ENCODE measurements at places on chromosomes 5 and 9.

- DNase-seq = no peak
Measured at GRCh38 chr9:112271466-112272098, 61.8 kb downstream of the PTBP3 start.

DNA sequence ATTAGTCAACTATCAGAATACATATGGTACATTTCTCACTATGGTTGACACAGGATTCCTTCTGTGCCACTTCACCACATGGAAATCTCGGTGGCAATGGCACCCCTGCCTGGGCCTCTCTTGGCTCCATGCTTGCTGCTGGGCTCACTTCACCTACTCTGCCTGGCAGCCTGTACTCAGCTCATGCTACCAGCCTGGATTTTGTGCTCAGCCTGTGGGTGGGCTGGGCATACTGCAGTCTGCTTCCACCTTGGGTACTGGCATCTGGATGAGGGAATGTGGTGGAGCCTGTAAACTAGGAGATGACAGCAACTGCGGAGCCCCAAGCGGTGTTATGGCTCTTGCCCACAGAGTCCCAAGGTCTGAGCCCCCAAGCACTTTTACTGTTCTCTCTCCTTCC lies 604.1 kb downstream of the MTRR start:
- DNase-seq = no peak

GRCh38 chr5:95520206-95520605 lies 34.6 kb downstream of the SKIC3 start:
- no peak for DNase-seq

DNA sequence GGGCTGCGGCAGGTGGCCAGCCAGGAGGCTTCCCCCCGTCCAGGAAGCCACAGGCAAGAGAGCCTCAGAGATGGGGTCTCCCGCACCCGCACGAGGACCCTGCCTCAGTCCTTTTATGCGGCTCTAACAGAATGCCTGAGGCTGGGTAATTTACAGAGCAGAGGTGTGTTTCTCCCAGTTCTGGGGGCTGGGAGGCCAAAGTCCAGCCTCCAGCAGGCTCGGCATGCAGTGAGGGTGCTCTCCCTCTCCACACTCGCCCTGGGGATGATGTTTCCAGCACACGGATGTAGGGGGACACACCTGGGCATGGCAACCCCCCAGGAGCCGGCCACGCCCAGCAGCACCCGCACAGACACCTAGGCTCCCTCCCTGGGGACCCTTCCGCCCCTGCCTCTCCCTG lies 95.4 kb upstream of the PPP1R26 start:
- DNase-seq = no peak
